ENCODE measurements at places on chromosomes 11 and 22.
A peak's percentile ranks its signal among the peaks of the same experiment; 100 is the strongest.

DNA sequence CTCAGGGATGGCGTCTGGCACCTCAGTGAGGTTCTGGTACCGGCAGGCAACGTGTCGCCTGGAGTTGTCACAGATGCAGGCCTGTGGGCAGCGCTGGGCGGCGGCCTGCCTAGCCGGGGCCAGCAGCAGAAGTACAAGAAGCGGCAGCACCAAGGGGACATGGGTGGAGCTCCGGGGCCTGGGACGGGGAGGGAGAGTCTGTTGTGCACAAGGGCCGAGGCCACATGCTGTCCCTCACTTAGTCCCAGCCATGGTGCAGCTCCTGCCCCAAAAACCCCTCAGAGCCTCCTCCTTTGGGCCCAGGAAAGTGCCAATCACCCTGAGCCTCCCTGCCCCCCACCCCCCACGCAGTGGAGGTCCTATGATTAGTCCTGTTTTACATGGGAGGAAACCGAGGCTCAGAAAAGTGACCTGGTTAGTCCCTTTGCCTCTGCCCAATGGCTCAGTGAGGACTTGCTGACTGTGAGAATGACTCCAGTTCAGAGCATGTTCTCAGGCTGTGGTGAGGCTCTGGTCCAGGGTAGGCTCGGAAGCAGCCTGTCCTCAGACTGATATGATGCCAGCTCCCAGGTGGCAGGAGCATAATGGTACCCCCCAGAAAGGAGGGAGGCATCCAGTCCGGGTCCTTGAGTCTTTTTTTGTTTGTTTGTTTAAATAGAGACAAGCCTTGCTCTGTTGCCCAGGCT lies 1.1 kb downstream of the CHADL start:
- no peak for DNase-seq

- DNase-seq: no peak
These were observed 102.2 kb downstream of the BCR start for GRCh38 chr22:23282516-23282915.

DNA sequence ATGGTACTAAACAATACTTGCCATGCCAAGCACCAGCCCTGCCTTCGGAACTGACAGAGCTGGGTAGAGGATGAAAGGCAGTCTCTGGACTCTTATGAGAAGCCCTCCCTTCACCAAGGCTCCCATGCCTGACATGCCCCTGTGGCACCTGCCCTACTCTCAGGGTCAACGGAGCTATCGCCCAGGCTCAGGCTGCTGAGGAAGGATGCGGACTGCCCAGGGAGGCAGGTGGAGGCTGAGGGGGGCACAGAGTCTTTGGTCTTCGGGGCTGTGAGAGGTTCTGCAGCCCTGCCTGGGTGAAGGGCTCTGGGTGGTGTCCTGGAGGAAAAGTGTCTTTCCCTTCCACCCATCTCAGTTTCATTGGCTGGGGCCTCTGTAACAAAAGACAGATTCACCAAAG lies 290.8 kb upstream of the B3GAT1 start:
- no peak for DNase-seq

- DNase-seq: no peak
These were observed 49.1 kb downstream of the COMMD9 start for GRCh38 chr11:36240173-36240572.

DNA sequence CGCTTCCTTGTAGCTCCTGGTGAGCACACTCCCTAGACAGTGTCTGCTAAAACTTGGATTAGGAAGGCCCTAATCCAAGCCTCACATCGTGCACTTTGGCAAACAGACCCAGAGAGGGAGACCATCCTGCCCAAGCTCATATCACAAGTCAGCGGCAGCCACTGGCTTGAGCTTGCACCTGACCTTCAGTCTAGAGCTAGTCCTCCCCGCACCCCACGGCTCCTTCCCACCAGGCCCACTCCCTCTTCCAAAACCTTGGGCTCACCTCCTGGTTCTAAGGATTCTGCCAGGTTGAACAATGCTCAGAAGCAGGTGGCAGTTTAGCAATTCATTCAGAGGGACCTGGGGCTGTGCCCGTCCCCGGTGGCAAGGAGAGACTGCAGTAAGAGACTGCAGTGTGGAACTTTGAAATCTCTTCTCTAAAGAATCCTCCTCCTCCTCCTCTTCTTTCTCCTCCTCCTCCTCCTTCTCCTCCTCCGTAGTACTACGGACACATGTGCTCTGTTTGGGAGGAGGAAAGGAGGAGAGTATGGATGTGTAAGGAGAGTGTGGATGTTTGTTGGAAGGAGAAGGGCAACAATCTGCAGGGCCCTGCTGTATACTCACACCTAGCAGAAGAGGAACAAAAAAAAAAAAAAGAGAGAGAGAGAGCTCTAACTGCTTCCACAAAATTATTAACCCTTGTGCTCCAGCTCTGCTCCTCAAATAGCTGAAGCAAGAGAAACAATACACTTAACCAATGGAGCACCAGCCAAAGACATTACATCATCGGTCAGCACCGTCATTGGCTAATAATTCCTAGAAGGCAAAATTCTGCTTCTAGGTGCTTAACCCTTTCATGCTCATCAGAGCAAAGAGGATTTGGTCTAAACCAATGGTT lies 6.0 kb downstream of the SYN3 start:
- peak; percentile 40 for DNase-seq

DNA sequence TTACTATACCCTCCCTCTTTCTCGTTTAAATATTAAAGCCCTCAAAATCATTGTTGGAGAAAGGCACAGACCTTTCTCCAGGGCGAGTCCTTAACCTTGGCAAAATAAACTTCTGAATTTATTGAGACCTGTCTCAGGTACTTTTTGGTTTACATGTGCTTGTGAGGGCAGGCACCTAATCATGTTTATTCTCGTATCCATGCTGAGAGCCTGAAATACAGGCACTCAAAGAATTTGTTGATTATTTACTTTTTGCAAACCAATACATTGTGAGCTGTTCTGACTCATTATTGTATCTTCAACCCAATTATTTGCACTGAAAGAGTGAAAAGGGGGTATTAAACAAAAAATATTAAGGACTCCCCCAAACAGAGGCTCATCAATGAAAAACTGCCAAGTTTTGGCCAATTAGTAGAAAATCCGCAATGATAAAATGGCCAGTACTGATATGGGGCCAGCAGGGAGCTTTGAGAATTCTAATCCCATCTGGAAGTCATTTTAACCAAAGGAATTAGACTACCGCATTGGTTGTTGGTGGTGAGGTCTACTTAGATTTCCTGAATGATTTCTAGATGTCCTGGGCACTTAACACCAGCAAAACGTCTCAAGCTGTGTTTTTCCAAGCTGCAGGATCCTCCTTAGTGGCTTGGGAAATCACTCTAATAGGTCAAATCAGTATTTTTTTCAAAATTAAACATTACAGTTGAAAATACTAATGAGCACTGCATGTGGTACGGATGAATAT lies 157.3 kb downstream of the SWAP70 start:
- no peak for DNase-seq

GRCh38 chr11:17298302-17298701 lies 21.8 kb downstream of the NUCB2 start:
- DNase-seq: no peak
